Activated naive CD4-positive, alpha-beta T cell treated with anti-CD3 and anti-CD28 coated beads for 36 hours (primary cell): ENCODE measurements at places on chromosomes 16 and 17. TPM values are rescaled to one million over a fixed set of nuclear protein-coding genes. Genes with fewer than 3 reads are reported as not detected.

- no peaks in the 10 kb centered on the region for H3K36me3 ChIP-seq
- H3K27ac ChIP-seq, result no peak overlapping the region
- no peaks in the 10 kb centered on the region for H3K27me3 ChIP-seq
- H3K4me1 ChIP-seq, result peaks cover 2% of the 10 kb centered on the region
- no peak overlapping the region for H3K4me3 ChIP-seq
Measured at GRCh38 chr17:58587713-58588117, 73.3 kb upstream of the MTMR4 start.

DNA sequence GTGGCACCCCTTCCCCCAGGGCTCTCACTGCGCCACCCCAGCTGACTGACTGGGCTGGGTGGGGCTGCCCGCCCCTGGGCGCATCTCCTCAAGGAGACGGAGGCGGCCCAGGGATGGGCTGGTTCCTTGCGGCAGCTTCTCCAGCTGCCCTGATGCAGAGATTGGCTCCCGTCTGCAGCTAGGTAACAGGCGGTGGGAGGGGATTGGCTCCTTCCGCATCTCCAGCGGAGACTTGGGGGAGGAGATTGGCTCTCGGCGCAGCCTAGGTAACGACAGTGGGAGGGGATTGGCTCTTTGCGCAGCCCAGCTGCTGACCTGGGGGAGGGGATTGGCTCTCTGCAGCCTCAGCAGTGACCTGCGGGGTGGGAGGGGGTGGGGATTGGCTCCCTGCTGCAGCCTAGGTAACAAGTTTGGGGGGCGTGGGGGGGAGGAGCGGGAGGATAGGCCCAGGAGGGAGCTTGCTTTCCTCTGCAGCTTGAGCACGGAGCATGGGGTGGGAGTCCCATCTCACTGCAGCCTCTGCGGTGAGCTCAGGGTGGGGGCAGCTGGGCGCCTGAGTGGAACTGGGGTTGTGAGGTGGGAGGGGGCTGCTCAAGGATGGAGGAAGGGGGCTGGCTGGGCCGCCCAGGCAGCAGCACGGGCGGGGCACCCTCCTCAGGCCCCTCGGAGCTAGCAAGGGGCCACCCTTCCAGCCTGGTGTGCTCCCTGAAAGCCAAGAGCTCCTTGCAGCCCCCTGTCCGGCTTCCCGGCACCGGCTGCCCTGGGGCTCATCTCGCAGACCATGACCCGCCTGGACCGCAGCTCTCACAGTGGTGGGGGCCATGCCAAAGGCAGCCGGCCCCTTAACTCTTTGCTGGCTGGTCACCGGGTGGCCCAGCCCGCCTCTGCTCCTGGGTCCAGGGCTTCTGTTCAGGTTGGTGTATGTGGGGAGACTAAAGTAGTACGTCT is 6.4 kb downstream of the NFE2L1 start:
- peak overlapping the region; percentile 99 for H3K27ac ChIP-seq
- no peak overlapping the region for H3K4me3 ChIP-seq
- peaks cover 81% of the 10 kb centered on the region for H3K4me1 ChIP-seq
- peaks cover 73% of the 10 kb centered on the region for H3K36me3 ChIP-seq
- no peaks in the 10 kb centered on the region for H3K27me3 ChIP-seq

KRT222 gene
- total RNA-seq, result not detected

PYDC1 gene
- total RNA-seq, result not detected

- H3K27me3 ChIP-seq, result no peaks in the 10 kb centered on the region
- H3K27ac ChIP-seq, result no peak overlapping the region
- H3K4me1 ChIP-seq, result peaks cover 3% of the 10 kb centered on the region
- DNase-seq, result no peak
- H3K4me3 ChIP-seq, result no peak overlapping the region
Measured at GRCh38 chr17:3528880-3529511, 28.6 kb downstream of the TRPV3 start.

GRCh38 chr16:31529937-31530312 is 2.2 kb downstream of the AHSP start:
- H3K4me1 ChIP-seq, result peaks cover 21% of the 10 kb centered on the region
- no peaks in the 10 kb centered on the region for H3K36me3 ChIP-seq
- no peak for DNase-seq
- H3K4me3 ChIP-seq, result no peak overlapping the region
- H3K27ac ChIP-seq, result no peak overlapping the region

NPIPA1 gene
- total RNA-seq, result 81.4 TPM

GRCh38 chr16:79754501-79754900 is 154.0 kb upstream of the MAF start:
- no peaks in the 10 kb centered on the region for H3K36me3 ChIP-seq
- peaks cover 21% of the 10 kb centered on the region for H3K4me1 ChIP-seq
- no peak overlapping the region for H3K4me3 ChIP-seq

DNA sequence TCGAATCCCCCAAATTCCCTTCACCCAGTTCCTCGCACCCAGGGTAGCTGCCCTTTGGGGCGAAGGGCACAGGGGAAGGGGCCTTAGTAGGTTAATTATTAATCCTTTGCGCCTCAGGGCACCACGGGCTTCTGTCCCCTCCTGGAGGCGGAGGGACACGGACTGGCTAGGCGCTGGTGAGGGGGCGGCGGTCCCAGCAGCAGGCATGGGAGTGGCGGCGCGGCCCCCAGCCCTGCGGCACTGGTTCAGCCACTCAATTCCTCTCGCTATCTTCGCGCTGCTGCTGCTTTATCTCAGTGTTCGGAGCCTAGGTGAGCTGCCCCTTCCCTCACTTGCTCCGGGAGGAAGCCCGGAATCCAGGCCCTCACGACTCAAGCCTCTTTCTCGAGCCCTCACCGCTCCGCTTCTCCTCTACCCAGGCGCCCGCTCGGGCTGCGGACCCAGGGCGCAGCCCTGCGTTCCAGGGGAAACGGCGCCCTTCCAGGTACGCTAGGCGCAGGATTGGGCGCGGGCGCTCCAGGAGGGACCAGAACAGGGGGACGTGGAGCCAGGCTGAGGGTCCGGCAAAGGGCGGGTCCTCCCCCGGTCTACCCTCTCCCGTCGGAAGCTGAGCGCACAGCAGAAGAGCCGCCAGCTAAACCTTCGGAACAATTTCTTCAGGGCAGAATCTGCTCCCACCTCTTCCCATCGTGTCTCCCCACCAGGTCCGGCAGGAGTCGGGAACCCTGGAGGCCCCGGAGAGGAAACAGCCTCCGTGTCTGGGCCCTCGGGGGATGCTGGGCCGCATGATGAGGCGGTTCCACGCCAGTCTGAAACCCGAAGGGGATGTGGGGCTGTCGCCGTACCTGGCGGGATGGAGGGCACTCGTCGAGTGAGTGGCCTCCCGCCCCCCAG is at the start of gene GLTPD2:
TSS of gene GLTPD2 (plus strand) at position 158 of the 894 bp plus-strand sequence. CDS start at position 206, 48 bp downstream.
- H3K27ac ChIP-seq, result peak within 1 kb of the TSS; percentile 46
- H3K4me3 ChIP-seq, result peak within 1 kb of the TSS; percentile 85
- no peak for DNase-seq
- peaks cover 46% of the 10 kb centered on the region for H3K27me3 ChIP-seq
- peaks cover 33% of the 10 kb centered on the region for H3K4me1 ChIP-seq
- H3K36me3 ChIP-seq, result peaks cover 2% of the 10 kb centered on the region

ENPP7 gene
- total RNA-seq, result not detected

DNA sequence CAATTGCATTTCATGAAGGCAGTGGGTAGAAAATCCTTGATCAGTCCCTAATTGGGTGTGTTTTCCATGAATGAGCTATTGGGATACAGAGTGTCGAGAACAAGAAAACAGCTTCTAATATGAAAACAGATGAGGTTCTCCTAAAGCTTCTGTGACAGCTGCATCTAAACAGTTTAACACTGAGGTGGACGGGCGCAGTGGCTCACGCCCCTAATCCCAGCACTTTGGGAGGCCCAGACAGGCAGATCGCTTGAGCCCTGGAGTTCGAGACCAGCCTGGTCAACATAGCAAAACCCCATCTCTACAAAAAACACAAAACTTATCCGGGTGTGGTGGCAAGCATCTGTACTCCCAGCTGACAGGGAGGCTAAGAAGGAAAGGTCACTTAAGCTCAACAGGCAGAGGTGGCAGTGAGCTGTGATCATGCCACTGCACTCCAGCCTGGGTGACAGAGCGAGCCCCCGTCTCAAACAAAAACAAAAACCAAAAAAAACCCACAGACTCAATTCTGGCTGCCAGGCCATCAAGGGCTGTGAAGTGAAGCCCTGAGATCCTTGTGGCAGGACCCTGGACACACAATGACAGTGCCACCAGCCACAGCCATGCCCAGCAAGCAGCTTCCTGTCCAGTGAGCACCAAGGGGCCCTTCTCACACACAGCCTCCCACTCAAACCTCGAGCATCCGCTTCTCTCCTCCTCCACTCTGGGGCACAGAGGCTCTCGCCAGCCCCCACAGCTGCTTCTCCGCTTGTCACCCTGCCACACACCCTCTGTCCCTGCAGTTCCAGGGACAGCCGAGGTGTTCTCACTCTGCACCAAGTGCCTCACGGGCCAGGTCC is 44.0 kb downstream of the ANKRD11 start:
- H3K27ac ChIP-seq, result peak overlapping the region; percentile 71
- H3K27me3 ChIP-seq, result no peaks in the 10 kb centered on the region
- peaks cover 2% of the 10 kb centered on the region for H3K36me3 ChIP-seq
- peaks cover 93% of the 10 kb centered on the region for H3K4me1 ChIP-seq

GRCh38 chr16:66275775-66276428 is 90.6 kb upstream of the CDH5 start:
- H3K36me3 ChIP-seq, result no peaks in the 10 kb centered on the region
- DNase-seq, result peak; percentile 37
- H3K27ac ChIP-seq, result no peak overlapping the region
- peaks cover 2% of the 10 kb centered on the region for H3K4me1 ChIP-seq

GRCh38 chr16:31488468-31489297 is 5.8 kb downstream of the SLC5A2 start:
- no peak overlapping the region for H3K27ac ChIP-seq
- H3K4me3 ChIP-seq, result peak overlapping the region; percentile 82
- DNase-seq, result no peak
- H3K4me1 ChIP-seq, result peaks cover 6% of the 10 kb centered on the region
- H3K36me3 ChIP-seq, result peaks cover 8% of the 10 kb centered on the region

DNA sequence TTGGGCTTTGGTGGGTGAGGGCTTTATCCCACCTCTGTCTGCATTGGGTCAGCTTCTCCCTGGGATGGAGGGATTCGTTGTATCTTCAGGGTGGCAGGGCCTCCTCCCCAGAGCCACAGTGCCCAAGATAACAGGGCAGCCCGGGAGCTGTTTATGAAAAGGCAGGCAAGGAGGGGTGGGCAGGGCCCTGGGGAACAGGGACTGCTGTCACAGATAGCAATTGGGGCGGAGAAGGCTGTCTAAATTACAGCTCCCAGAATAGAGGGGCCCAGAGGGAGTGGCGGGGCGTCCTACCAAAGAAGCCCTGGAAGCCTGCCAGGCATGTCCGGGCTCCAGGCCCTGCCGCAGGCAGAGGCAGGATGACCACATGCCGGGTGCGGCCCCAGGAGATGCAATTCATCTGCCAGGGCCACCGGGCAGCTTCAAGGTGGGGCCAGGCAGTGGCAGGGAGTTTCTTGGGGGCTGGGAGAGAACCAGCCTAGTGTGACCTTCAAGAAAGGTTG is 18.8 kb upstream of the PHOSPHO1 start:
- H3K27ac ChIP-seq, result no peak overlapping the region
- peaks cover 7% of the 10 kb centered on the region for H3K27me3 ChIP-seq
- DNase-seq, result no peak
- no peaks in the 10 kb centered on the region for H3K36me3 ChIP-seq
- no peak overlapping the region for H3K4me3 ChIP-seq

ADGRG3 gene
- 0.14 TPM for total RNA-seq

GRCh38 chr16:76235025-76235424 is 42.2 kb upstream of the CNTNAP4 start:
- no peaks in the 10 kb centered on the region for H3K4me1 ChIP-seq
- no peak for DNase-seq
- no peaks in the 10 kb centered on the region for H3K36me3 ChIP-seq
- H3K27ac ChIP-seq, result no peak overlapping the region

- H3K27ac ChIP-seq, result no peak overlapping the region
- no peak overlapping the region for H3K4me3 ChIP-seq
- peaks cover 12% of the 10 kb centered on the region for H3K36me3 ChIP-seq
- no peaks in the 10 kb centered on the region for H3K27me3 ChIP-seq
- peaks cover 3% of the 10 kb centered on the region for H3K4me1 ChIP-seq
- DNase-seq, result no peak
Measured at GRCh38 chr17:67125924-67126323, 81.6 kb downstream of the CACNG1 start.

DNA sequence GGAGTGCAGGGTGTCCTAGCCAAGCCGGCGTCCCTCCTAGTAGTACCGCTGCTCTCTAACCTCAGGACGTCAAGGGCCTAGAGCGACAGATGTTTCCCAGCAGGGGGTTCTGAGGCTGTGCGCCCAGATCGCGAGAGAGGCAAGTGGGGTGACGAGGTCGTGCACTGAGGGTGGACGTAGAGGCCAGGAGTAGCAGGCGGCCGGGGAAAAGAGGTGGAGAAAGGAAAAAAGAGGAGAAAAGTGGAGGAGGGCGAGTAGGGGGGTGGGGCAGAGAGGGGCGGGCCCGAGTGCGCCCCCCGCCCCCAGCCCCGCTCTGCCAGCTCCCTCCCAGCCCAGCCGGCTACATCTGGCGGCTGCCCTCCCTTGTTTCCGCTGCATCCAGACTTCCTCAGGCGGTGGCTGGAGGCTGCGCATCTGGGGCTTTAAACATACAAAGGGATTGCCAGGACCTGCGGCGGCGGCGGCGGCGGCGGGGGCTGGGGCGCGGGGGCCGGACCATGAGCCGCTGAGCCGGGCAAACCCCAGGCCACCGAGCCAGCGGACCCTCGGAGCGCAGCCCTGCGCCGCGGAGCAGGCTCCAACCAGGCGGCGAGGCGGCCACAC is at the start of gene MMP2:
TSS of gene MMP2 (plus strand) at position 372 of the 603 bp plus-strand sequence. CDS start 282 bp downstream, outside the sequence.
- no peak within 1 kb of the TSS for H3K27ac ChIP-seq
- no peak within 1 kb of the TSS for H3K4me3 ChIP-seq
- H3K27me3 ChIP-seq, result peaks cover 38% of the 10 kb centered on the region
- peaks cover 5% of the 10 kb centered on the region for H3K4me1 ChIP-seq

DNA sequence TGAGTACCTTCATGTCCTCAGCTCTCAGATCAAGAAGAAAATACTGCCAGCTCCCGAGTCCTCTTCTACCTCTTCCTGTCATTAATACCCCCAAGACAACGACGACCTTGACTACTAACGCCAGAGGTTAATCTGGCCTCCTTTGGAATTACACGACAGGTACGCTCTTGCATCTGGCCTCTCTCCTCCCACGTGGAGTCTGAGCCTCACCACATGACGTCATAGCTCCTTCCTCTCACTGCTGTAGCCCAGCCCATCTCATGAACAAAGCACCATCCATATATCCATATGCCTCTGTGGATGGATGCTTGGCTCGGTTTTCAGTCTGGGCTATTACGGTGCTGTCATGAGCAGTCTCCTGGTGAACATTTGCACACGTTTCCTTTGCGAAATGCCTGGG is 110.2 kb upstream of the TNRC6C start:
- no peak for DNase-seq
- H3K27me3 ChIP-seq, result no peaks in the 10 kb centered on the region
- H3K27ac ChIP-seq, result no peak overlapping the region
- peaks cover 28% of the 10 kb centered on the region for H3K4me1 ChIP-seq
